ENCODE measurements at places on chromosomes 5 and 9.

DNA sequence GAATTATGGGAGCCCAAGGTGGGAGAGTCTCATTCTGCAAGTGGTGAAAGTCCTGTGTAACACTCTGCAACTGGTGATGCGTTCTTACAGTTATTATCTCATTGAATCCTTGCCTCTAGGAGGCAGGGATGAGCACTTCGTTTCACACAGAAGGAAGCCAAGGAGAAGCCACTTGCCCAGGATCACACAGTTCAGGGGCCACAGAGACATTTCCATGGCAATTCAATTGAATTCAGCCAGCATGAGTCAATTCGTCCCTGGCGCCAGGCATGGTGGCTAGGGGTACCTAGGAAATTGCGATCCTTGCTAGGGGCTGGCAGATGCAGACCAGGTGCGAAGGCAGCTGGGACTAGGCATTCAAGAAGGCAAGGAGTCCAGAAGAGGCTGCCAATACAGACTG, 26.2 kb downstream of the LHX2 start:
- DNase-seq, result no peak

- DNase-seq, result no peak
Observed at GRCh38 chr5:108900668-108901067, 153.0 kb downstream of the FER start.

- DNase-seq, result no peak
Observed at GRCh38 chr9:130183133-130183762, 11.0 kb downstream of the NCS1 start.

GRCh38 chr5:38263983-38264382, 5.6 kb downstream of the EGFLAM start:
- no peak for DNase-seq

DNA sequence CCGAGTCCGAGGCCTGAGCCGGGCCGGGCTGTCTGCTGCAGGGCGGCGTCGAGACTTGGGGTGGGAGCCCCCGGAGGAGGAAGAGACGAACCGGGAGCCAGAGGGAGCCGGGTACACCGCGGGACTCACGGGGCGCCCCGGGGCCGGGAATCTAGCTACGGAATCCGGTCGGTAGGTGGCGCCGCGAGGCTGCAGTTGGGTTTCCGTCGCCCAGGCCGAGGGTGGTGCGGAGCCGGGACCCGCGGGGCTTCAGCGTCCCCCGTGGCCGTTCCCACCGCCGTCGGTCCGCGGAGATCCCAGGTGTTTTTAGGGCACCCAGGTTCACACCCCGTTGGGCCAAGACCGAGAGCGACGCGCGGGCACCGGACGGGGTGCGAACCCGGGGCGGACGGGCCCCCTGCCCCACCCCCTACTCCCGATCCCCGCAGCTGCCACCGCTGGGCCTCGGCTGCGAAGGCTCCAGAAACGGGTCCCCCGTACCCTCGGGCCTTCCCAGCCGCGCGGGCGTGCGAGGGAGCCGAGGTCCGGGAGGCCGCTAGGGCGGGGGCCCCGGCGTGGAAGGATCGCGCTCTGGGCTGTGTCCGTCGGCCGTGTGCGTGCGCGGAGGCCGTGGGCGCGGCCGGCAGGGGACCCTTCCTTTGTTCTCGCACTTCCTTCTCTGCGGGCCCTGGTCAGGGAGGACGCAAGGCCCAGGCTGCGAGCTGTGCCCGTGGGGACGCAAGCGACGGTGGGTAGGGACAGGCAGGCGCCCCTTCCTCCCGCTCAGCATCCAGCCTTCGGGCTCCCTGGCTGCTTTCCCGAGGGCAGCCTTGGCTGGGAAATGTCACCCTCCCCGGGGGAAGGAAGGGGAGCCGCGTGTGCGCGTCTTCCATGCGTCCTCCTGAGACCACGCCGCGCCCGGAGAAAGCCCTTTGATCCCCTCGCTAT, 146.6 kb downstream of the GAPVD1 start:
- DNase-seq, result peak; percentile 81

DNA sequence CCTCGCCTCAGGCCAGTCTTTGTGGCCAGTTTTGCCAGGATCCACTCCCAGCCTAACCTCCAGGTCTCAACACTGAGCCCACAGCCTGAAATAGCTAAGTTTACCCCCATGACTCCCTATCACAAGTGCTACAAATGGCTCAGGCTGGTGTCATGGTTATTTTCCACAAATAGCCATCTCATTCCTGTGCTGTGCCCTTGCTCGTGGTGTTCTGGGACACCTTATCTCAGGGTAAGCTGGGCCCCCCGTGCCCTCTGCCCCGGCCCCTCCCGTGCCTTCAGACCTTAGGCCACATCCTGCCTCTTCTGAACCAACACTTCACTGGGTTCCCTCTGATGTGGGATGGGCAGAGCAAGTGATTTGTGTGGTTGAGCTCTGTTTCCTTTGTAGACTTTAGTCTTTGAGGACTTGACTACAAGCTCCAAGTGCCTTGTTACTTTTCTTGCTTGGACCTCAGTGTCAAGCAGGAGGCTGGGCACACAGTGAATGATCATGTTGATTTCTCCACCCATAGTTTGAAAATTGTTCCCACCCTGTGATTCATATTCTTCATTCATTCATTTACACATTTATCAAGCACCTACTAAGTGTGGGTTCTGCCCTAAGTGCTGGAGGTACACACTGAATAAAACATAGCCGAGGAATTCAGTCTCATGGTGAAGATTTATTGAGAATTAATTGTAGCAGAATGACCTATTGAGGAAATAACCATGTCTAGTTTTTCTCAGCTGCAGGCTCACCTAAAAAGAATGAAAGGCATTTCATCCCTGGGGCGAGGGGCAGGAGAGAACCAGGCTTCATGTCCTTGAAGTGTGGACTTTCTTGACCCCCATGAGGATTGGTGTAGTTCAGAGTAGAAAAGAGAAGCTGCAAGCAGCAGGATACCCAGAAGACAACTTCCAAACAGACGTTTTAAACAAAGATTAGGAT, 84.5 kb upstream of the CTNNA1 start:
- DNase-seq, result no peak

DNA sequence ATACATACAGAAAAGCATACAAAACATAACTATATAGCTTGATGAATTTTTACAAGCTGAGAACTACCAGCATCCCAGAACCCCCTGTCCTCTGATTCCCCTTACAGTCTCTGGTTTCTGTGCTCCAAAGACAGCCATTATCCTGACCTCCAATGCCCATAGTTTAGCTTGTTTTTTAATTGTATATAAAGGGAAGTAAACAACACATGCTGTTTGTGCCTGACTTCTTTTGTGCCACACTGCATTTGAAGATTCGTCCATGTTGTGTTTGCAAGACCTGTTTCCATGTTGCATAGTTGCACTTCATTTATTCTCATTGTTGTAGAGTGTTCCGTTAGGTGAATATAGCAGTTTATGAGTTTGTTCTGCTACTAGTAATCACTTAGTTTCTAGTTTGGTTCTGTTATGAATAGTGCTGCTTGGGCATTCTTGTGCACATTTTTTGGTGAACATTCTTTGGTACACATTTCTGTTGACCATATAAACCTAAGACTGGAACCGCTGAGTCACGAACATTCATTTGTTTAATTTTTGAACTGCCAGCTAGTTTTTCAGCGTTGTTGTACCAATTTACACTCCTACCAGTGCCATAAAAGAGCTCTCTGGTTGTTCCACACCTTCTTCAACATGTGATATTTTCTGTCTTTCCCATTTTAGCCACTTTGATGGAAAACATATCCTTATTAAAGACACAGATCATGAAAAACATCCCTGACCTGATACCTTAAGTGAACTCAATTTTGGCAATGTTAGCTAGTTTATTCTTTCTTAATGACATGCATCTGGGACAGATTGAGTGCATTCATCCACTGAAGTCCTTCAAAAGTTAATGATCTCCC, 78.1 kb upstream of the ANXA1 start:
- DNase-seq, result no peak

DNA sequence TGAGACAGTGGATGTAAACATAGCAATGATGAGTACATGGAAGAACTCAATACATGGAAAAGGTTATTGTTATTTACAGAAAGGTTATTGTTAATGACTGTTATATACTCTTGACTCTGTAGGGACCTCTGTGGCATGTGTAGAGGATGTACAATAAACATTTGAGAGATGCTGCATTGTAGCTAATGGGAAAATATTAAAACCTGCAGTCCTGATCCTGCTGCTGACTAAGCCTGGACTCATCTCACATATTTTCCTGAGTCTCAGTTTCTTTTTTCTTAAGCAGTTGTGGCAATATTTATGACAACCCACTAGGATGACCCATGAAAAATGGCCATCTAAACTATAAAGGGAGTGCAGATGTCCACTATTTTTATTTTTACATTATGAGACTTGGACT, 75.4 kb downstream of the DOCK2 start:
- no peak for DNase-seq

- no peak for DNase-seq
Observed at GRCh38 chr9:106450549-106450948, 412.4 kb upstream of the ZNF462 start.

GRCh38 chr5:73865315-73865714, 239.3 kb downstream of the ARHGEF28 start:
- DNase-seq, result no peak

- no peak for DNase-seq
Observed at GRCh38 chr9:121399883-121400607, 30.0 kb upstream of the STOM start.

GRCh38 chr5:158845941-158846340, 253.8 kb downstream of the EBF1 start:
- no peak for DNase-seq

Measured in activated T-cell treated with anti-CD3 and anti-CD28 coated beads, Interleukin-2, amount 50 U/mL, for 1 hour (primary cell).